ENCODE measurements at places on chromosomes 3 and 15. TPM values are rescaled to one million over a fixed set of nuclear protein-coding genes. Genes with fewer than 3 reads are reported as not detected.

PROS1 gene
- total RNA-seq = 9.7 TPM

CMTM7 gene
- total RNA-seq = 37.8 TPM

RBP2 gene
- not detected for total RNA-seq

CILP gene
- 0.04 TPM for total RNA-seq

ZIC1 gene
- 0.07 TPM for total RNA-seq

MESD gene
- total RNA-seq = 39.4 TPM

DAG1 gene
- total RNA-seq = 56.3 TPM

SLC28A2 gene
- not detected for total RNA-seq

EFHB gene
- total RNA-seq = 0.63 TPM

PTH1R gene
- total RNA-seq = 0.51 TPM

ACTRT3 gene
- 2.5 TPM for total RNA-seq

TMIE gene
- 0.13 TPM for total RNA-seq

SLC38A3 gene
- not detected for total RNA-seq

DAZL gene
- not detected for total RNA-seq

IMP3 gene
- 102 TPM for total RNA-seq

MKRN3 gene
- 3.3 TPM for total RNA-seq

CLDN16 gene
- not detected for total RNA-seq

LIPH gene
- total RNA-seq = 7.4 TPM

SLC22A13 gene
- total RNA-seq = not detected

ZBED2 gene
- 0.13 TPM for total RNA-seq

SLC6A6 gene
- total RNA-seq = 101 TPM

LEKR1 gene
- total RNA-seq = 1.00 TPM

CATSPER2 gene
- 0.80 TPM for total RNA-seq

RPL39L gene
- 55.3 TPM for total RNA-seq

HACL1 gene
- total RNA-seq = 24.2 TPM

ZDHHC19 gene
- 0.15 TPM for total RNA-seq

CCR8 gene
- not detected for total RNA-seq

UNC13C gene
- not detected for total RNA-seq

GOLGA6A gene
- 0.08 TPM for total RNA-seq

GAP43 gene
- total RNA-seq = not detected

TMCO5A gene
- total RNA-seq = not detected

ALDH1A2 gene
- 0.33 TPM for total RNA-seq

SCN5A gene
- 0.63 TPM for total RNA-seq

RHOV gene
- total RNA-seq = 4.7 TPM

MANF gene
- 101 TPM for total RNA-seq

SNTN gene
- total RNA-seq = not detected

ATP13A4 gene
- not detected for total RNA-seq

INSYN1 gene
- 2.4 TPM for total RNA-seq

SSUH2 gene
- 0.65 TPM for total RNA-seq

ARHGEF26 gene
- total RNA-seq = 6.5 TPM

Data from A549 treated with RU486 at 1 μM for 4 hours (cell line).